ENCODE measurements at places on chromosomes 3 and 15.

GRCh38 chr3:46846624-46847542 is 16.4 kb downstream of the MYL3 start:
- DNase-seq: no peak

DNA sequence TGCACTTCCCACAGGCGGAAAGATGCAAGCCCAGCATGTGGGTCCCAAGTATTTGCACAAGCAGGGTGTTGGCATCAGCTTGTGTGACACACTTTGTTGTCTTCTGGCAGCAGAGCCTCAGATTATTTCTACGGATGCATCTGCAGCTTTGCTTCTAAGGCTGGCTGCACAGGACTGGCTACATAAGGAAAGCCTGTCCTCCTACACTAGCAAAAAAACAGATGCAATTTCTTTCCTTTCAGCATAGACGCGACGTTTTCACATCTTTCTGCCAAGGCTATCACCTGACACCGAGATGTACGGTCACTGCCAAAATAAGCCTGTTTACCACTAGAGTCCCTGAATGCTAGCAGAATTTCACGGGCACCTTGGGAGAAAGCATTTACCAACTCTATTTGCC is 13.5 kb downstream of the MRPS11 start:
- DNase-seq: no peak

DNA sequence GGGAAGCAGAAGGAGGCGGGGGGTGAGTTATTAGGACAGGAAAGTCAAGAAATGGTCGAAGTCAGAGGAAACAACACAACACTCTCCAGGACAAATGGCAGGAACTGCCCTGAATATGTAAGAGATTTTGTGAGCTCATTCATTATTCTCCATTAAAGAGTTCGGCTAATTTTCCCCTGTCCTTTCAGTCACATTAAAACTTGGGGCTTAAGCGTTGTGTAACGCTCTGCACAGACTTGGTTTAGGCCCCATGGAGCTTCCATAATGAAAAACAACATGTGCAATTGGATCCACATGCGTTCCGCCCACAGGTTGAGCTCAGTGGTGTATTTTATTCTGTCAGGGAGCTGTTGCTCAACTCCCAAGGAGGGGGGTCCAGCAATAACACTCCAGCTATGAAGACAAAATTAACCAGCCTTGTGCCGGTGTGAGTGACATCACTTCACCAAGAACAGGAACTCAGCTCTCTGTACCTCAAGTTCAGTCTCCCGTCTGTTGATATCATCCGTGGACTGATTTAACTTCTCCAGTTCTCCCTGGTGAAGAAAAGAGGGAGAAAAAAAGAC is 2.3 kb downstream of the SH3BP5 start:
- DNase-seq: no peak

GRCh38 chr15:62457100-62457499 is 292.0 kb upstream of the C2CD4B start:
- no peak for DNase-seq

DNA sequence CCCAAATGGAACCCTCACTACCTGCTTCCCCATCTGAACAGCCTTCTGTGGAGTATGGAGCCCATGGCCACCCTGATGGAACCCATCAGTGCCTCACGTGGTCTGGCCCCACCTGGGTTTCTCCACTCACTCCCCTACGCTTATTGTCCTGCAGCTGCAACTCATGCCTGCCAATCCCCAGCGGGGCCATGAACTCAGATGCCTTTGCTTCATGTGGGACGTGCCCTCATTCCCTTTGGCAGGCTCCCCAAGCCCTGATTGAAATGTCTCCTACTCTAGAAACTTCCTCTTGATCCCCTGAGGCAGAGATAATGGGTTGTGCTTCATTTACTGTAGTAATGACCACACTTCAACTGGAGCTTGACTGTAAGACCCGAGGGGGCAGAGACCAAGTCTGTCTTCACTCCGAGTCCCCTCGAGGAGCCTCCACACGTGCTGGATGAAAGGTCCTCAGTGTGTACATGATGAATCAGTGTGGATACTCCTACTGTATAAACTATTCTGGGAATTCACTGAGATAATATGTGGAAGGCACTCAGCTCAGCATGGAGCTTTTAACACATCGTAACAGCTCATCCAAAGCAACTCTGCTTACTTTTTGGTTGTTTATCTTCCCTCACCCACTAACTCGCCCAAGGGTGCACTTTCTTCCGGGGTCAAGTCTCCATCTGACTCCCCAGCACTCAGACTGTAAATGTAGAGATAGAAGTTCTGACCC is 232.8 kb upstream of the BHLHE40 start:
- no peak for DNase-seq

- no peak for DNase-seq
Measured at GRCh38 chr3:124888482-124889441, 1.6 kb upstream of the ITGB5 start.

DNA sequence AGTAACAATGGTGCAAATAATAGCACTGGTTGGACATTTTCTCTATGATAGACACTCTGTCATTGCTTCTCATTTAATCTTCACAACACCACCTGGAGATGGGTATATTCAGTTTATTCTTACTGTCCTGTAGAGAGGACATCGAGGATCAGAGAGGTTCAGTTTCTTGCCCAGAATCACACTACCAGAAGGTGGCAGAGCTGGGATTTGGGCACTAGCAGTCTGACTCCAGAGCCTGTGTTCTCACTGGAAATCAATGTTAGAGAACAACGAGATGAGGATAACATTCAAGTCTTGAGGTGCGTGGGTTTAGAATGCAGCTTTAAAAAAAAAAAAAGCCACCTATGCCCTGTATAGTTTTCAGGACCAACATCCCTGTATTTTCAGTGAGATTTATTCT is 127.8 kb downstream of the SYNPR start:
- DNase-seq: no peak

DNA sequence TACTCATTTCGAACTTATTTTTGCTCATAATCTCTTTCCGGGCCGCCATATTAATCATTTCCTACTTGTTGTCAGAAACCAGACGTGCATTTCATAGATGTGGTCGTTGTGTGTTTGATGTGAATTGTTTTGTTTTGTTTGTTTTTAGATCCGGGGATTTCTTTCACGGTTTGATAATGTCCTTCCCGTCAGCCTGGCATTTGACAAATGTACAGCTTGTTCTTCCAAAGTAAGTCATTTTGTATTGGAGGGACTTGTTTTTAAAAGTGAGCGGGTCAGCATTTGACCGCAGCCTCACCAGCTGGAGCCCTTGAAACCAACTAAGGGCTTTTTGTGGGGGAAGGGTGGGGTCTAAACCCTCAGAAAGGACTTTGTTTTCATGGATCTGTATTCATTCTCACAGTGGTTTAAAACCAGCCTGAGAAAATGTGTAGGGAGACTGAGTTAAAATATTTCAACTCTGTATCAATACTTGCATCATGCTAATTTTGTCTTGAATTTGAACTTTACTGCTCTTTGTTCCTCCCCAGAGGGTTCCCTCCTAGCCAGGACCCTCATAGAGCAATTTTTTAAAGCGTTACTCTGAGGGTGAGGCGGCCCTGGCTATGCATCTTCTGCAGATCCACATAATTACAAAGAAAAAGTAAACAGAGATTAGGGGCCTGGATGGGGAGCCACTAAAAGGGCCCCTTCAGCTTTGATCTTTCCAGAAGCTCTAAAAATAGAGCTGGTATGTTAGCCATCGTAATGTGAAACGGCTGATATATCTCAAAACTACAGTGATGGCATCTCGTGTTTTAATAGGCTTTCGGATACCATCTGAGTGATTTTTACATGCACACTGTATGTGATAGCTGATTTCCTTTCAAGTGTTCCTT is 107.9 kb downstream of the ATG7 start:
- DNase-seq: no peak

GRCh38 chr3:178507507-178508442 is 28.5 kb upstream of the KCNMB2 start:
- no peak for DNase-seq

DNA sequence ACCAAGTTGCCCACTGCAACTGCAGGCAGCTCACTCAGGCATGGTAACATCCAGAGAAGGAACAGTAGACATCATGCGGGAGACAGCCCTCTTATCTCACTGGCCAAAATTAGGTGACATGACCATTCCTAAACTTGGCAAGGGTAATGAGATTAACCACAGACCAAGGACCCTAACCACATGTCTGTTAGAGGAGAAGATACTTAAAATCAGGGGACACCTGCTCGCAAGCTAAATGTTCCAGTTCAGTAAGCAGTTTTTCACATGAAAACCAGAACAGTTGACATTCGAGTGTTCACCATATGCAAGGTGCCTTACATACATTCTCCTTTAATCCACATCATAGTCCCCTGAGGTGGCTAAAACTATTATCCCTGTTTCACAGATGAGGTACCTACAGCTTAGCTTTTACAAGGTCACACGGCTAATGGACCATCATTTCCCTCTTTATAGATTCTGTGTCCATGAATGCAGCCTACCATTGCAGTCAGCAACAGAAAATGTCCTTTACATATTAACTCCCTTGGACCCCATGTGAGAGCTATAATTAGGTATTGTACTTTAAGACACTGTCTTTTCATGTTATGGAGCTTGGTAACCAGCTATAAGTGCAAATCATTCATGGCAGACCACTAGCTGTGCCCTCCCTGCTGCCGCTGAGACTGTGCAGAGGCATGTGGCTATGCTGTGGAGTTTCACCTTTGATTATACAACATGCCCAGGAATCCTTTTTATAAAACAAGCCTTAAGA is 154.1 kb downstream of the LIPC start:
- no peak for DNase-seq

GRCh38 chr15:25734680-25735355 is 128.3 kb downstream of the ATP10A start:
- DNase-seq: no peak

GRCh38 chr3:172065527-172065926 is 26.1 kb downstream of the FNDC3B start:
- no peak for DNase-seq

GRCh38 chr15:27958911-27959578 is 140.1 kb downstream of the OCA2 start:
- DNase-seq: no peak

GRCh38 chr3:48945891-48946549 is 27.4 kb downstream of the ARIH2 start:
- no peak for DNase-seq

DNA sequence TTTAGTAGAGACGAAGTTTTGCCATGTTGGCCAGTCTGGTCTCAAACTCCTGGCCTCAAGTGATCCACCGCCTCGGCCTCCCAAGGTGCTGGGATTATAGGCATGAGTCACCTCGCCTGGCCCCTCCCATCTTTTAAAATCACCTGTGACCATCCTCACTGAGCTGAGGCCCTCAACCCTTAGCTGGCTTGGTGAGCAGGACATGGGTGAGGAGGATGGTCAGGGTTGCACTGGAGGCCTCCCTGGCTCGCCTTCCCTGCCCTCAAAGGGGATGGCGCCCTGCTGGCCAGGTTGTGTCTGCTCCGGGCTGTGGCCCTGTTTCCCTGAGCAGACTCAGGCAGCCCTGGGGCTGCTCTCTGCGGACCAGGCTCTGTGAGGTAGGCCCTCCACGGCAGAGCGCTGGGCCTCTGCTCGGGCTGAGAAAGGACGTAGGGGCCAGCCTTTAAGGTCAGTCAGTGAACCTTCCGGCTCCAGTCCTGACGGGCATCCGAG is 33.7 kb downstream of the SYNM start:
- no peak for DNase-seq

- no peak for DNase-seq
Measured at GRCh38 chr15:59519329-59519728, 81.3 kb downstream of the FAM81A start.

DNA sequence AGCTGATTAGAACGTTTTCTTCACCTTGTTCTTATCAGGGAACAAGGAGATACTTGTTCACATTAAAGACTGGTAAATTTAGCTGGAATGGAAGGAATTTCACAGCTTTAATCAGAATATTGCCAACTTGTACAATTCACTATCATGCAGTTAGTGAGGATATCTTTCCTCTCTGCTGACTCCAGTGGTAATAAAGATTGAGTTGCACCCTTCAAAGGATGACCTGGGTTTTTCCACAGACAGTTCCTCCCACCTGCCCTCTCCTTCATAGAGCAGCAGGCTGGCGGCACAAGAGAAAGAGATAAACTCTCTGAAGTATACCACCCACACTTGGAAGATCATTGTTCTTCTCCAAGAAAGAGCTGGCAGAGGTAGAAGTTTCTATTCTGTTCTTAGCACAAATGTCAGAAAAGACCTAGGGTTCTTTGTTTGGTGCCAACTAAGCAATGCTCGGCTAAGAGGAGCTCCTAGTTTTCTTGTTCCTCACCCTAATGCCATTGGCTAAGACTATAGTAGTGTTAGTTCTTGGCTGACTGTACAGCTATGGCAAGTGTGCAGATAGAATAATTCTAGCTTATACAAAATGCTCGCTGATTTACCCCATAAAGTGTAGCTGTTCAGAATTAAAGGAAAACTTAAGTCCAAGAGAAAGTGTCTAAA is 169.1 kb downstream of the CLSTN2 start:
- DNase-seq: no peak

DNA sequence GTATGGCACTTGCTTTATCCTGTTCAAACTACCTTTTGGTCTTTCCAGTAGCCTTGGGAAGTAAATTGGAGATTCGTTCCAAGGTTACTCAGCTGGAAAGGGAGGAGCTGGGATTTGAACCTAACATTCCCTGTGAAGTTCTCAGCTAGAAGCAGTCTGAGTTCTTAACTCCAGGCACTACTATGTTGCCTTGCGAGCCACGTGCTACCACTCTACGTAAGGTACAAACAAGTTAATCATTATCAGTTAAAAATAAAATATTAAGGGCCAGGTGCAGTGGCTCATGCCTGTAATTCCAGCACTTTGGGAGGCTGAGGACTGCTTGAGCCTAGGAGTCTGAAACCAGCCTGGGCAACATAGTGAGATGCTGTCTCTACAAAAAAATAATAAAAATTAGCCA is 30.7 kb upstream of the CDCP1 start:
- DNase-seq: no peak

- no peak for DNase-seq
Measured at GRCh38 chr15:66713843-66714508, 11.9 kb downstream of the SMAD6 start.

DNA sequence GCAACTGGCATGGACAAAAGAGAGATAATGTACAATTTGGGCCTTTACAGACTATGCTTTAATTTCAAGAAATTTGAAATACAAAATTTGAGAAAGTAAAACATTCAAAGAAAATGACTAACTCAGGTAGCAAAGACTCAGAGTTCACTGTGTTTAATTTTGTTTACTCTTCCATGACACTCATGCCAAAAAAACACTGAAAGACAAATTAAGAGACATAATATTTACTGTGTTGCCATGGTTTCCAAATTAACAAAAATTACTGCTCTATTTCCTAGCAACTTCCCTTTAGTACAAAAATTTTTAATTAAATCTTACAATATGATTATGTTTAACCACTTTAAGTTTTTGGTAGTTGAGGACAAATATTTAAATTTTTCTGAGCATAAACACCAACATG is 29.6 kb downstream of the LRRFIP2 start:
- DNase-seq: no peak

DNA sequence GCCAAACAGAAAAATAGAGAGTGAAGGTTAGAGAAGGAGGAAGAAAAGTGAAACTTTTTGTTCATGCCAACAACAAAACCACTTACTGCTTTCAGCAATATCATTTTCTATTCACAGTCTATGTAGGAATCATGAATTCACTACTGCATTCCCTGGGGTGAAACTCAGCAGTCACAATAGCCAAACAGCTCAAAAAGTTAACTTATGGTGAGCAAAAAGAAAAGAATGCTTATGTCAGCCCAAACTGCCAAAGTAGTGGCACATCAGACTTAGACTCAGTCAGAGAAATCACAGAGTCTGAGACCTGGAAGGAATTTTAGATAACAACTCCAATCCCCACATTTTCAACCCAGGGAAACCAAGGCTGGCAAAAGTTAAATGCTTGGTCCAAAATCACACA is 238.7 kb upstream of the TMCO5A start:
- no peak for DNase-seq

GRCh38 chr3:98900265-98901118 is 1.0 kb downstream of the DCBLD2 start:
- DNase-seq: no peak

All from T-helper 2 cell (primary cell).